A549 treated with dexamethasone at 1 μM for 4 hours (cell line): ENCODE measurements at places on chromosomes 13 and 19. TPM values are rescaled to one million over a fixed set of nuclear protein-coding genes. Genes with fewer than 3 reads are reported as not detected.

The GNA15 gene
- 0.04 to 0.09 TPM (median 0.08 TPM) in 5 replicates for total RNA-seq

The IZUMO1 gene
- total RNA-seq = not detected in 5 replicates

The COL5A3 gene
- 2.4 to 3.8 TPM (median 3.0 TPM) in 5 replicates for total RNA-seq

The ZNF682 gene
- total RNA-seq = not detected in 5 replicates

The APC2 gene
- 0.87 to 1.9 TPM (median 1.6 TPM) in 5 replicates for total RNA-seq

The C19orf33 gene
- 563 to 655 TPM (median 615 TPM) in 5 replicates for total RNA-seq

The MAG gene
- total RNA-seq = 0.15 TPM in 1 of 5 replicates, not detected in the others

The TMEM143 gene
- total RNA-seq = 3.6 to 4.8 TPM (median 4.8 TPM) in 5 replicates

The SPTBN4 gene
- total RNA-seq = 0.41 to 0.73 TPM (median 0.66 TPM) in 5 replicates

The ZNF525 gene
- 0.19 to 0.40 TPM (median 0.29 TPM) in 5 replicates for total RNA-seq

The CGB1 gene
- 0.14 TPM in 1 of 5 replicates, not detected in the others for total RNA-seq

The NANOS3 gene
- total RNA-seq = 1.3 to 3.4 TPM (median 2.5 TPM) in 5 replicates

The GALP gene
- not detected in 5 replicates for total RNA-seq

The ZNF69 gene
- total RNA-seq = not detected in 5 replicates

The S1PR5 gene
- 0.98 to 1.7 TPM (median 1.4 TPM) in 5 replicates for total RNA-seq

The CEBPG gene
- total RNA-seq = 39.8 to 44.4 TPM (median 39.8 TPM) in 5 replicates

The TNNI3 gene
- total RNA-seq = 6.4 to 9.5 TPM (median 8.1 TPM) in 5 replicates

The BICRA gene
- total RNA-seq = 9.8 to 20.5 TPM (median 17.0 TPM) in 5 replicates

The FCGBP gene
- total RNA-seq = 0.21 to 1.2 TPM (median 0.82 TPM) in 5 replicates

The RNF113B gene
- total RNA-seq = not detected in 5 replicates

The ZNF578 gene
- total RNA-seq = not detected in 5 replicates

The KLF1 gene
- total RNA-seq = 0.11 TPM in 1 of 5 replicates, not detected in the others

The SLC25A41 gene
- 0.09 to 0.22 TPM (median 0.14 TPM) in 5 replicates for total RNA-seq

The RGS9BP gene
- total RNA-seq = 0.32 to 0.41 TPM (median 0.35 TPM) in 5 replicates

The EHD2 gene
- total RNA-seq = 104 to 181 TPM (median 172 TPM) in 5 replicates

The TECR gene
- 142 to 192 TPM (median 181 TPM) in 5 replicates for total RNA-seq

The RASIP1 gene
- total RNA-seq = 0.29 to 0.98 TPM (median 0.54 TPM) in 5 replicates

The NAT14 gene
- 39.2 to 42.7 TPM (median 40.7 TPM) in 5 replicates for total RNA-seq

The CYP2F1 gene
- total RNA-seq = not detected in 5 replicates

The NPAS1 gene
- total RNA-seq = 4.8 to 7.5 TPM (median 5.8 TPM) in 5 replicates

The RDH8 gene
- total RNA-seq = 0.18 to 0.42 TPM (median 0.27 TPM) in 5 replicates

The CSNK1G2 gene
- 32.5 to 53.7 TPM (median 47.1 TPM) in 5 replicates for total RNA-seq

The DHRS12 gene
- total RNA-seq = 3.9 to 5.4 TPM (median 4.3 TPM) in 5 replicates

The NRTN gene
- total RNA-seq = 0.46 to 1.8 TPM (median 1.3 TPM) in 5 replicates

The CFAP97D2 gene
- total RNA-seq = not detected in 5 replicates
